ENCODE measurements at places on chromosomes 4 and X. TPM values are rescaled to one million over a fixed set of nuclear protein-coding genes. Genes with fewer than 3 reads are reported as not detected.

The PDLIM5 gene
- total RNA-seq, result 18.3 TPM

- H3K27ac ChIP-seq, result no peak overlapping the region
- H3K4me3 ChIP-seq, result no peak overlapping the region
- no peaks in the 10 kb centered on the region for H3K27me3 ChIP-seq
- H3K4me1 ChIP-seq, result no peaks in the 10 kb centered on the region
Observed at GRCh38 chr4:18203966-18204365, 182.4 kb upstream of the LCORL start.

DNA sequence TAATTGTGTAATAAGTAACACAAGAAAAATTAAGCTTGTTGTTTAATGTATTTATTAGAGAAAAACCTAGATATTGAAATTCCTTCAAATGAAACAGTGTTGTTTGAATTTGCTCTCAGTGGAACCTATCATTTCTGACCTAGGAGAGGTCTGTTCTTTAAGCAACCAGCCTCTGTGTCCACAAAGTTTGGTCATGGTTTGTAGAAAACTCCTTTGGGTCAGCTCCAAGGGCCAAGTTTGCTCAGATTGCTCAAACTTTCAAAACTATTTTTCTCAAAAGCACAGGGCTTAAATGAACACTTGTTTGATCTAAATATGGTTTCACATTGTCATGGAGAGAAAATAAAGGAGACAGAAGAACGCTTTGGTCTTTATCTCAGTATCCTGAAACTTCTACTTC lies 29.6 kb upstream of the RPL34 start:
- H3K27ac ChIP-seq, result no peak overlapping the region
- H3K4me1 ChIP-seq, result no peaks in the 10 kb centered on the region
- DNase-seq, result no peak
- H3K27me3 ChIP-seq, result no peaks in the 10 kb centered on the region

- no peak overlapping the region for H3K4me3 ChIP-seq
- DNase-seq, result no peak
- H3K36me3 ChIP-seq, result no peaks in the 10 kb centered on the region
- no peaks in the 10 kb centered on the region for H3K4me1 ChIP-seq
Observed at GRCh38 chr4:8696369-8697127, 104.0 kb downstream of the CPZ start.

GRCh38 chr4:138311771-138312535 lies 69.8 kb upstream of the SLC7A11 start:
- no peaks in the 10 kb centered on the region for H3K4me1 ChIP-seq
- H3K36me3 ChIP-seq, result no peaks in the 10 kb centered on the region
- H3K27me3 ChIP-seq, result no peaks in the 10 kb centered on the region
- DNase-seq, result no peak
- H3K27ac ChIP-seq, result no peak overlapping the region

- no peak for DNase-seq
- no peak overlapping the region for H3K4me3 ChIP-seq
- no peaks in the 10 kb centered on the region for H3K36me3 ChIP-seq
- H3K27me3 ChIP-seq, result peaks cover 1% of the 10 kb centered on the region
Observed at GRCh38 chr4:186486172-186486571, 69.2 kb downstream of the MTNR1A start.
